ENCODE measurements at places on chromosomes 3 and 15. TPM values are rescaled to one million over a fixed set of nuclear protein-coding genes. Genes with fewer than 3 reads are reported as not detected.
A peak's percentile ranks its signal among the peaks of the same experiment; 100 is the strongest.

DNA sequence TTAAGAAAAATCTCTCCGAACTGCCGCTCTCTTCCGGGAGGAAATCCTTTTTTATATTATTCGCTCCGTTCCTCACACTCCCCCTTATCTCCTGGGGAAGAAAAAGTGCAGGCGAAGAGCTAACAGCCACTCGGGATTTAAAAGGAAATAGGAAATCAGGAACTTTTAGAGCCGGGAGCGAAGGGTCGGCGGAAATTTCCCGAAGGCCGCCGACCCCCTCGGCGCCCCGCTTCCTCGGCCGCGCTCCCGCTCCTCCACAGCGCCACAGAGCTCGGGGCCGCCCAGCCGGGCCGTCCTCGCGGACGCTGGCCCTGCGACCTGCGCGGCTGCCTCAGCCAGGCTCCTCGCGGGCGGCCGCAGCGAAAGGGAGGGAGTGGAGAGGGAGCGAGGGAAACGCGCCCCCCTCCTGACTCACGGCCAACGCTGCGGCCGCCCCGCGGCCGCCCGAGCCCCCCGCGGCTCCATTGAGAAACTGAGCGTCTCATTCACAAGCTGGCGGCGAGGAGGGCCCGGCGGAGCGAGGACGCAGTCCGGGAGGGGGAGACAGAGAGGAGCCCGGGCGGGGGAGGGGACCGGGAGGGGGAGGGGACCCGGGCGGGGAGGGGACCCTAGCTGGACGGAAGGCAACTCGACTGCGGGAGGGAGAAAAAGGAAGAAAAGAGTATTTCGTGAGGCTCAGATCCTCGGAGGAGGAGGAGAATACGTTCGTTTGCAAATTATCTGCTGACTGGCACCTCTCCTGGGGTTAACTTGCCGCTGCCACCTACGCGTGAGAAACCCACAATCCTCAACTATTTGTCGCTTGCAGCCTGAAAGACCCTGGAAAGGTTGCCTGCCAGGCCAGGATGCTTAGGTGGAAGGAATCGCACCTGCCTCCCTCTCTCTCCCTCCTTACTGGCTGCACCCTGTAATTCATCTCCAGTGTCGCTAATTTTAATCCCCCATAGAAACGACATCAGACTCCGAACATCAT lies at the start of gene PTPN9:
Gene PTPN9, minus strand, starts transcription at position 368 of the 973 bp plus-strand sequence. CDS start 539 bp downstream, outside the sequence.
- peak; percentile 82 for DNase-seq

Gene LMCD1
- total RNA-seq = 2.6 TPM

DNA sequence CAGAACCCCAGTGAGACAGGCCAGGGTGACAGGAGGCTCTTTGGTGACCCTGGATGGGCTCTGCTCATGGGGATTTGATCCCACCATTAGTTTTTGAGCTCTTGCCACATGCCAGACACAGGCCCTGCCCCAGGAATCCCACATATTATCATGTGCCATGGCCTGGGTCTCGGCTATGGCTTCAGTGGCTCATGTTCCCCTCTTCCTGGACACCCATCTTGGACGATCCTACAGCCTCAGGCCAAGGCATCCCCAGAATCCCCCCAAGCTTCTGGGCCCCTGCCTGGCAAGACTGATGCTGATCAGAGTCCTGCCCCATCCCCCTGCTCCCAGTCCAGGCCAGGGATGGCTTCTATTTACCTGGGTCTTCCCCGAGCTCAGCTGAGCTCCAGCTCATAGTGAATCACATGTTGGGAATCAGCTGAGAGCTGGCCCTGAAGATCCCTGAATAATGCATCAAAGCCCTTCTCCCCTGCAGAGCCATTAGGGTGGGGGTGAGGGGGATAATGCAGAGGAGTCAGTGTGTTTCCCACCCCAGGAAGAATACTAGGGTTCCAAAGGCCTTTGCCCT lies 50.9 kb upstream of the CHRNB4 start:
- DNase-seq = no peak

GRCh38 chr3:119091936-119092677 lies 53.9 kb upstream of the TEX55 start:
- DNase-seq = no peak

Gene EBLN2
- 0.79 TPM for total RNA-seq

Gene TM4SF4
- total RNA-seq = not detected

DNA sequence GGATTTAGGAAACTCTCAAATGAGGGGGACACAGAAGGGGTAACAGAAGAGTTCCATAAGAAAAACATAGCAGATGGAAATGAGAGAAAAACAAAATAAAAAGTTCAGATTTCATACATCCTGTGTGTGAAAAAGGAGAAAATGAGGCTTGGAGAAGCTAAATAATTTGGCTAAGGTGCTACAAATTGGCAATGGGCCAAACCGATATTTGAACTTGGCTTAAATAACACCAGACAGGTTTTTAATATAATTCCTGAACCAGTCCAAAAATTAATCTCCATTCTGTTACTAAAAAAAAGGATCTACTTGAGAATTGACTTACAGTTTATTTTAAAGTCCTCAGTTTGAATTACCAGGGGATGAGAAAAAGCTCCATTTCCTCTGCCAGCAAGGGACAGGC lies 342.9 kb upstream of the DPH6 start:
- no peak for DNase-seq

Gene PIERCE2
- 3.7 TPM for total RNA-seq

Gene CCRL2
- not detected for total RNA-seq

- no peak for DNase-seq
Observed at GRCh38 chr3:127607675-127608361, 9.6 kb downstream of the MCM2 start.

DNA sequence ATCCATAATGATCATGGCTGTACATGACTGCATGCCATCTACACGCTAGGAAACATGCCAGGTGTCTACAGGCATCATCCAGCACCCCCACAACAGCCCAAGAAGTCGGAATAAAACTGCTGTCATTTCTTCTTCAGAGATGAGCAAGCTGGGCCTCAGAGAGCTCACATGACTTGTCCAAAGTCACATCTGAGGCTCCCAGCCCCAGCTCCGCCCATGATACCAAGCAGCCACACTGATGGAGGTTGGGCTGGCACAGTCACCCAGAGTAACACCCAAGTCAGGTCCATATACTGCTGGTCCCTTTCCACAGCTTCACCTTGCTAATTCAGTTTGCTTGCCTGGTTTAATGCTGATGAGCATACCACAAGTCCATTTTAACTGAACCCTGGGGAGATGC lies 116.6 kb downstream of the SEC22A start:
- DNase-seq = no peak

Gene SCN11A
- not detected for total RNA-seq

GRCh38 chr15:39909007-39909406 lies 11.1 kb downstream of the GPR176 start:
- DNase-seq = no peak

GRCh38 chr3:149332771-149333170 lies 665 bp downstream of the TM4SF18 start:
- no peak for DNase-seq

DNA sequence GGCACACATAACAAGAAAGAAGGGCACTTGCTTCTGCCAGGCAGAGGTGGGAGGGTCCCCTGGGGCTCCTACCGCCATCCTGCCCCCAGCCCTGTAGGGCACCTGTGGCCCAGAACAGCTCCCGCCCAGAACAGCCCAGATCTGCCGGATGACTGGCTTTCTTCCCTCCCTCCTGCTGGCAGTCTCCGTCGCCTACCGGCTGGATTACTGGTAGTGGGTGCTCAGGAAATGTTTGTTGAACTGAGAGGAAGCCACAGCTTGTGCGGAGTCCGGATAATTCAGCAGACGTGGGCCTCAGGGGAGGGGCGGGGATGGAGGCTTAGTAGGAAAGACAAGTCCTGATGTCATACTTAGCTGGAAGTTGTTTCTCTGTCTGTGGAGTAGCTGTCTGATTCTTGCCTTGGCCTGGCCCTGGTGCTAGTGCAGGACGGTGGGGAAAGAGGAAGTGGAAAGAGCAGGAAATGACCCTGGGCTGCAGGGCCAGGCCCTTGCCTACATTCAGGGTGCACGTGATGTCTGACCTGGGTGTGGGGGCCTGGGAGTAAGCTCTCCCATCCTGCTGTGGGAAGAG lies 6.7 kb downstream of the CCDC9B start:
- no peak for DNase-seq

DNA sequence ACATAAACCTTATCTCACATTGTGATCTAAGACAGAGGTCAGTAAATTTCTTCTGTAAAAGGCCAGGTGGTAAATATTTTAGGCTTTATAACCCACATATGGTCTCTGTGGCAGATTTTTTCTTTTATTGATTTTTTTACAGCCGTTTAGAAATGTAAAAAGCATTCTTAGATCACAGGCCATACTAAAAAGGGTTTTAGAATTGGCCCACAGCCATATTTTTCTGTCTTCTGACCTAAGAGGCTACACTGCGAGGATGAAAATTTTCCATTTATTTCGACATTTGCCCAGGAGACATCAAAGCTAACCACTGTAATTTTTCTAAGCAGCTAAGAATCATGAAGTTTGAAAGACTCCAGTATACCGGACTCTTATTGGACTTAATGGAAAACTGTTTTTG lies 377.2 kb upstream of the SGO1 start:
- DNase-seq = no peak

DNA sequence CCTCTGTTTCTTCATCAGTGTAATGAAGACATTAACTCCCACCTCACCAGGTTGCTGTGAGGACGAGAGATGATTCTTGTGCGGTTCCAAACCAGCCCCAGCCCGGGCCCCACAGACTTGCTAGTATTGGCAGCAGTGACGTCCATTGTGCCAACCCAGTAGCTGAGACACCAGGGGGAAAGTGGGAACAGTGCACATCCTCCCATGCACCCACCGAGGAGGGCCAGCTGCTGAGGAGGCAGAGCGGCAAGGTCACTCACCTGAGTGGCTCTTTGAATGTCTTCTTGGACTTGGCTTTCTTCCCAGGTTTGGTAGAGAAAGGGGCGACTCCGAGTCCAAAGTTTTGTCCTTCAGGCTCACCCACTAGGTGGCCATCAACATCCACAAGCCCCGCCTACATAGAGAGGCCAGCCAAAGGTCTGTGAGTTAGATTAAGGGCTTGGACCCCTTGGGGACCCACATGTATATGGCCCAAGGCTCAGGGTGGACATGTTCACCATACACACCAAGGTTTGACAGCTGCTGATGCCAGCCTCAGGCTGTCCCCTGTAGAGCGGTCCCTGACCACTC lies 38.0 kb downstream of the KIF9 start:
- DNase-seq = no peak

Gene PPP4R2
- 26.4 TPM for total RNA-seq

DNA sequence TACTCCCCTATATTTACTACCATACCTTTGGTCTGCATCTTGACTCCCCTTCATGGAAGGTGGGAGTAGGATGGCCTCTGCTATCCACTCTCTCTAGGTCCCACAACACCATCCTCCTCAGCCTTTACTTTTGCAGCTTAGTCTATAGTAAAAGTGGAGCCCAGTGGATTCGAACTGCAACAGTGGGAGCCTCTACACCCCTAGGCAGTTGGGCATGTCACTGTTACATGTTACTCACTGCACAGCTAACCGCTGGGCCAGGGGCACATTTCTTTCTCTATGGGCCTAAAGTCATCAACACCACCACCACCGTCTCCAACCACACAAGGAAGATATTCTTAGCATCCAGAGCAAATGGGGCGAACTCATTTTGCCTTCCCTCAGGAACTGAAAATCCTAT lies 62.9 kb downstream of the KLF13 start:
- DNase-seq = no peak

DNA sequence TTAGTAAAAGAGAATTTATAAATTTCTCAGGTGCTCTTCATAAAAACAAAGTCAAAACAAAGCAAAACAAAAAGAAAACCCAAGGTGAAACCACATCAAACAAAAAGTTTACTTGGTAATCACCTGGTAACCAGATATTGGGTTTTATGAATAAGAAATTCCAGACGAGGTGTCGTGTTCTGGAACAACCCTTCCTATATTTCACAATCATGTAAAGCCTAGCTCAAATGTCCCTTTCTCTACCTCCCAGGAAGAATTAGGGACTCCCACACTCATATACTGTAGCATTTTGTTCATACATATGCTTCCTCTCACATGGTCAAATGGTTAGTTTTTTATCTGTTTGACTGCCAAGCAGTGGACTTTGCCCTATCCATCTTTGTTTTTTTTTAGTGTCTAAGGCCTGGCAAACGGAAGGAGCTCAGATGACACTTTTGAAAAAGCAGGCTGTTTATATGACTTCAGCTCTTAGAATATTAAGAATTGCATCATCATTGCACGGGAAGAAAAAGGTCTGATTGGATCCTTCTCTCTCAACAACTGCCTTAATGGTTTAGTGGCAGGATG lies 326.7 kb upstream of the TBL1XR1 start:
- no peak for DNase-seq

- peak; percentile 60 for DNase-seq
Observed at GRCh38 chr3:31937225-31937624, 43.8 kb downstream of the OSBPL10 start.

Gene INKA1
- total RNA-seq = not detected

Gene DALRD3
- 18.6 TPM for total RNA-seq

DNA sequence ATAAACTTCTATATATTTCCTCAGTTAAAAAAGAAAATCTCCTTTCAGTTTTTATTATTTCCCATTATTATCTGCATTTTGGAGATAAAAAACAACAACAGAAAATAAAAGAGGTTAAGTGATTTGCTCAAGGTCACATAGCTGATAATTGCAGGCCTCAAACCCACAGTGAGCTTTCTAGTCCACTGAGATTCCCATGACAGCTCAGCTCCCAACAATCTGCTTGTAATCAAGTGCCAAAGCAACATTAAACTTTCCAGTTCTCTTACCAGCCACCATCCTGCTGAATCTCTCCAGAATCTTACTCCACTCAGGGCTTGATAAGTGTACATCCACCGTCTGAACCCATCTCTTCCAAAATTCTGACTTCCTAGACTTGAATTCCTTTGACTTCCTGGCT lies 318.2 kb upstream of the SEMA6D start:
- DNase-seq = no peak

DNA sequence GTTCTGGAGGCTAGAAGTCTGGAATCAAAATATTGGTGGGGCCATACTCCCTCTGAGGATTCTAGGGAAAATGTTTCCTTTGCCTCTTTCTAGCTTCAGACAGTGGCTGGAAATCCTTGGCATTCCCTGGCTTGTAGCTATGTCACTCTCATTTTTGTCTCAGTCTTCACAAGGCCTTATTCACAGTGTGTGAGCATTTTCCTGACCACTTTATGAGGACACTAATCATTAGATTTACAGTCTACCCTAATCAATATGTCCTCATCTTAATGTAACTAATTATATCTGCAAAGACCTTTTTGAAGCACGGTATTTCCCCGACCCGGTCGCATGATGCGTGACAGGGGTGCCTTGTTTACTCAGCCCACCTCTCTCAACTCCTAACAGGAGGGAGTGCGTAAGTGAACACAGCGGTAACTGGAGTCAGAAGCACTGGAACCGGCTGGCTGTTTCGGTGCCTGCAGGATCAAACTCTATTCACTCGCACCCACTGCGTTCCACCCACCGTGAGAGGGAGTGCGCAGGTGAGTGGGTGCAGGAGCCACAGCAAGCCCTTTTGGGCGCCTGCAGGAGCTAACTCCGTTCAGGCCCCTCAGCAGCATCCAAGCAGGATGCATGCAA lies 155.0 kb downstream of the EPHA3 start:
- DNase-seq = no peak

Gene DHX30
- total RNA-seq = 60.1 TPM
